Activated CD4-positive, alpha-beta T cell treated with anti-CD3 and anti-CD28 coated beads for 36 hours (primary cell): ENCODE measurements at places on chromosomes 12 and 14. TPM values are rescaled to one million over a fixed set of nuclear protein-coding genes. Genes with fewer than 3 reads are reported as not detected.

- peak; percentile 30 for DNase-seq
- peaks cover 36% of the 10 kb centered on the region for H3K4me1 ChIP-seq
- no peak overlapping the region for H3K4me3 ChIP-seq
- H3K27ac ChIP-seq = peak overlapping the region; percentile 37
- no peaks in the 10 kb centered on the region for H3K27me3 ChIP-seq
- peaks cover 6% of the 10 kb centered on the region for H3K36me3 ChIP-seq
Measured at GRCh38 chr12:123102366-123102765, 48.5 kb downstream of the PITPNM2 start.

DNA sequence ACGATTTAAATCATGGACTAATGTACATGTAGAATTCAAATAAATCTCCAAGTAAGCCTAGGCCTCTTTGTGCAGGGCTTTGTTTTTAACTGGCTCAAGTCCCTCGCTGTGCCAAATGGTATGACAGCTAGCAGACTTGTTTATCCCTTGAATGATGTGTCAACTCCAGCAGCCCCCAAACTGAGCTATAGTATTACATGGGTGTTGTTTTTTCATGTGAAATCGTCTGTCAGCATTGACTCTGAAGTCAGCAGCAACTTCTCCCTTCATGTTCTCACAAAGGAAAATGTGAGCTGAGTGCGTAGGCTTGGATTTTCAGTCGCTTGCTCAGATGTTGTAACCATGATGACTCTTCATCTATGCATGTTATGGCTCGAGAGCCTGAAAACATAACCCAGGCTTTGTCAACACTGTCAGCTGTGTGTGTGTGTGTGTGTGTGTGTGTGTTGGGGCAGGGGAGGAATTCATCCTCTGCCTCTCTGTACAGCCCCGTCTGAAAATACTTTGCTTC is 73.3 kb downstream of the PTHLH start:
- no peaks in the 10 kb centered on the region for H3K4me1 ChIP-seq
- DNase-seq = peak; percentile 6
- no peak overlapping the region for H3K4me3 ChIP-seq
- no peak overlapping the region for H3K27ac ChIP-seq

NANOG gene
- total RNA-seq = not detected

MYH6 gene
- total RNA-seq = 0.14 TPM

ALG10B gene
- 15.3 TPM for total RNA-seq
